ENCODE measurements at places on chromosomes 6 and 20. TPM values are rescaled to one million over a fixed set of nuclear protein-coding genes. Genes with fewer than 3 reads are reported as not detected.

The GSTA3 gene
- not detected for total RNA-seq

The SIRPD gene
- not detected for total RNA-seq

The CHRNA4 gene
- total RNA-seq = 0.15 TPM

The CENPW gene
- 44.6 TPM for total RNA-seq

The TREM1 gene
- not detected for total RNA-seq

The RSPH3 gene
- 4.6 TPM for total RNA-seq

The CCR6 gene
- not detected for total RNA-seq

The DAAM2 gene
- not detected for total RNA-seq

The EEF1A2 gene
- total RNA-seq = 155 TPM

The SPATA25 gene
- 0.23 TPM for total RNA-seq

The PDE10A gene
- total RNA-seq = 32.9 TPM

The ABHD16B gene
- not detected for total RNA-seq

The RNGTT gene
- 8.7 TPM for total RNA-seq

The CDSN gene
- total RNA-seq = not detected

The PRPH2 gene
- not detected for total RNA-seq

The CRISP2 gene
- total RNA-seq = not detected

The RIPOR2 gene
- not detected for total RNA-seq

The RAB32 gene
- total RNA-seq = 46.2 TPM

The SLCO4A1 gene
- total RNA-seq = 7.7 TPM

The SSTR4 gene
- total RNA-seq = not detected

The INSM1 gene
- not detected for total RNA-seq

The CGA gene
- 0.29 TPM for total RNA-seq

The SPO11 gene
- total RNA-seq = not detected

The HSPA12B gene
- 0.29 TPM for total RNA-seq

The ULBP1 gene
- 0.80 TPM for total RNA-seq
